Liver (tissue), 10 donors: ENCODE measurements at places on chromosomes 11 and 22. TPM values are rescaled to one million over a fixed set of nuclear protein-coding genes. Genes with fewer than 3 reads are reported as not detected.

- no peak for DNase-seq
- H3K36me3 ChIP-seq = no peaks in the 10 kb centered on the region
- H3K4me1 ChIP-seq = no peaks in the 10 kb centered on the region
- H3K27me3 ChIP-seq = peaks cover 5% of the 10 kb centered on the region
- no peak overlapping the region for H3K4me3 ChIP-seq
These were observed 343.7 kb downstream of the BRD1 start for GRCh38 chr22:49483946-49484345.

- DNase-seq = no peak
- no peak overlapping the region for H3K27ac ChIP-seq
- H3K36me3 ChIP-seq = no peaks in the 10 kb centered on the region
- H3K4me3 ChIP-seq = no peak overlapping the region
These were observed 16.7 kb upstream of the PRSS23 start for GRCh38 chr11:86783661-86784060.

GRCh38 chr11:47337229-47337924 is 15.1 kb downstream of the MYBPC3 start:
- H3K4me3 ChIP-seq = no peak overlapping the region
- no peak overlapping the region for H3K27ac ChIP-seq
- H3K27me3 ChIP-seq = no peaks in the 10 kb centered on the region
- no peak for DNase-seq

GRCh38 chr11:19474211-19474610 is 233.5 kb upstream of the E2F8 start:
- no peak overlapping the region for H3K4me3 ChIP-seq
- H3K27ac ChIP-seq = no peak overlapping the region
- H3K4me1 ChIP-seq = peaks cover 4% of the 10 kb centered on the region
- H3K36me3 ChIP-seq = no peaks in the 10 kb centered on the region
- DNase-seq = no peak
- no peaks in the 10 kb centered on the region for H3K27me3 ChIP-seq

DNA sequence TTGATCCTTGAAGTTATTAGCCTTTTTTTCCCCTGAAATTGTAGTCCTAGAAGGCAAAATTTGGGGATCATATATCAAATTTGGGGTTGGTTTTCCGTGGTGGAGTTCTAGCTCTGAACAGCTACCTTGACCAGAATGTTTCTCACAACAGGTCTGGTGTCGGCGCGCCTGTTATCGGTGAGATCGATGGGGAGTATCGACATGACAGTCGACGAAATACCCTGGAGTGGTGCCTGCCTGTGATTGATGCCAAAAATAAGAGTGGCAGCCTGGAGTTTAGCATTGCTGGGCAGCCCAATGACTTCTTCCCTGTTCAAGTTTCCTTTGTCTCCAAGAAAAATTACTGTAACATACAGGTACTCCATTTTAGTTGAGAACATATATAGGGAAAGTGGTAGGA is 9.9 kb upstream of the PHLDB1 start:
- no peak for DNase-seq
- peaks cover 64% of the 10 kb centered on the region for H3K36me3 ChIP-seq

DNA sequence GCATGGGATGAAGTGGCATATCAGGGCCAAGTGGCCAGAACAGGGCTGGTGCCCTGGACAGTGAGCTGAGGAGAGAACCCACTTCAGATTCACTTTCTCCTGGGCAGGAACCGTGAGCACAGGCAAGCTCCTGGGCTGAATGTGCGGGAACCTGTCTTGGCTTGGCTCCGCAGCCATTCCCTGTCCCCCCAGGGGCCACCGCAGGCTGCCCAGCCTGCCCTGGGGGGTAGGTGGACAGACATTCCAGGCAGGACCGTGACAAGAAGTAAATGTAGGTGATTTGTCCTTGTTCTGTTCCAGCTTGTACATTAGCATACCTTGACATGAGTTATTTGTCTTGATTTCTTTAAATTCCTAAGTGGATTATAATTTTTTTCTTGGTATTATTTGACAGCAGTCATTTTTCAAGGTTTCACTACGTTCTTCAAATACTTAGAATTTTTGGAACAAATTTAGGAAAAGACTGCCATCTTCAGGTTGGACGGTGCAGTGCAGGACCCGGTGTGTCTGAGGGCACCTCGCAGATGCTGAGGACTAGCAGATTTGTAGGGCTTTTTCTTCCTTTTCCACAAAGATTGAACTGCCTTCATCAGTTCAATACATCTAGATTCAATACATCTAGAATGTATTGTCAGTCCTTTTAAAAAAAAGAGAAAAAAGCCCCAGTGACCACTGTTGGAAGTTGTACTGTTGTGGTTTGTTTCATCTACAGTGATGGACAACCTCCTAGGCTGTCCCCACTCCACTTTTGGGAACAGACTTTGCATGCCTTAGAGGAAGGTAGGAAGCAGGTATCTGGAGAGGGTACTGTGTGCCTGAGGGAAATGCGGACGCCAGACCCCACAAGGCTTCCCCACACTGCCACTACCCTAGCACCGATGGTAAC is 115.1 kb upstream of the RASSF10 start:
- no peak overlapping the region for H3K4me3 ChIP-seq
- peak; percentile 56 for DNase-seq
- peaks cover 11% of the 10 kb centered on the region for H3K36me3 ChIP-seq

GRCh38 chr11:19466314-19466713 is 225.6 kb upstream of the E2F8 start:
- no peaks in the 10 kb centered on the region for H3K4me1 ChIP-seq
- no peak overlapping the region for H3K27ac ChIP-seq
- H3K27me3 ChIP-seq = no peaks in the 10 kb centered on the region
- H3K4me3 ChIP-seq = no peak overlapping the region
- no peaks in the 10 kb centered on the region for H3K36me3 ChIP-seq

DNA sequence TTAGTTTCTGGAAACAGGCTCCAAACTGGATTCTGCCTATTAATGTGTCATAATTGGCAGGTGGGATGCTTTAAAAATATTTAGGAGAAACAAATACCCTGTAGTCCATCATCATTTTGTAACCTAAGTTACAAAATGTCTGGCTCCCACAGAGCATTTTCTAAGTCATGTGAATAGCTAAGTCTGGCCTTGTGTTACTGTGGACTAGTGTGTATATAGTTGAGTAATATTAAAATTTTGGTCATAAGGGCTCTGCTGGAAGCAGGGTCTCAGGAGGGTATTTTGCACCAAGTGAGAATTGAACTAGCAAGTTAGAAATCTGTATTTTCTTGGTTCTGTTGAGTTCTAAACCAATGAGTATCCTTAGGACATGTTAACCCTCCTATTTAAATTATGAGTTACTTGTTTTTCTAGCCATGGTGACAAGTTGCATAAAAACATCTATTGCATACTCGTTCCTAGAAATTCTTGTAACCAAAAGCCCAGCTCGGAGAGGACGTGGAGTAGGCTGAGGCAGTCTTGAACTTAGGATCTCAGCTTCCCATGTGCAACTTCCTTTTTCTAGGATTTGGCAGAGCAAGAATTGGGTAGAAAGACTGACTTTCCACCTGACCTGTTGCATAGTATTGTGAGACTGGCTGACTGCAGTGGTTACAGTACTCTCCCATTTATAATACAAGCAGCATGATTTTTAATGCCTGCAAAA is 5.4 kb downstream of the PTPMT1 start:
- no peaks in the 10 kb centered on the region for H3K27me3 ChIP-seq
- no peak for DNase-seq
- peaks cover 36% of the 10 kb centered on the region for H3K4me1 ChIP-seq
- H3K27ac ChIP-seq = no peak overlapping the region
- no peak overlapping the region for H3K4me3 ChIP-seq

- H3K4me3 ChIP-seq = no peak overlapping the region
- H3K27me3 ChIP-seq = no peaks in the 10 kb centered on the region
- no peaks in the 10 kb centered on the region for H3K36me3 ChIP-seq
- no peaks in the 10 kb centered on the region for H3K4me1 ChIP-seq
- H3K27ac ChIP-seq = no peak overlapping the region
These were observed 128.2 kb downstream of the BRD1 start for GRCh38 chr22:49699476-49699875.

DNA sequence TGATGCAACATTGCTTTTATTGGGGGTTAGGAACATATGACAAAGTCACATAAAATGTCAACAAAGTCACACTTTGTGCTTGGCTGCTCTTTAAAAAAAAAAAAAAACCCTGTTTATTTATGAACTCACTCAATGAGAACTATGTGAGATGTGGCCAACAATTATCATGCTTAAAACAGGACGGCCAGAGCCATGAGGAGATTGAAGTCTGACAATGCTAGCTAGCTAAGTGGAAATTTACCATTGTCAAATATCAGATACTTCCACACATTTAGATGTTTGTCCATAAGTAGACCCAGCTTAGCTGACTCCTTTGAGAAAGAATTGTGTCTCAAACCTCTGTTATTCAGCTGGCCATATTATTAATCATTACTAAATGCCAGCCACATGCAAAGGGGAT is 26.9 kb downstream of the BLID start:
- H3K4me1 ChIP-seq = no peaks in the 10 kb centered on the region
- no peaks in the 10 kb centered on the region for H3K36me3 ChIP-seq
- no peak overlapping the region for H3K27ac ChIP-seq
- DNase-seq = no peak
- no peaks in the 10 kb centered on the region for H3K27me3 ChIP-seq
- no peak overlapping the region for H3K4me3 ChIP-seq

GRCh38 chr22:39289533-39289932 is 29.9 kb downstream of the RPL3 start:
- no peak overlapping the region for H3K27ac ChIP-seq
- H3K27me3 ChIP-seq = no peaks in the 10 kb centered on the region
- H3K4me3 ChIP-seq = no peak overlapping the region
- peaks cover 30% of the 10 kb centered on the region for H3K4me1 ChIP-seq

DNA sequence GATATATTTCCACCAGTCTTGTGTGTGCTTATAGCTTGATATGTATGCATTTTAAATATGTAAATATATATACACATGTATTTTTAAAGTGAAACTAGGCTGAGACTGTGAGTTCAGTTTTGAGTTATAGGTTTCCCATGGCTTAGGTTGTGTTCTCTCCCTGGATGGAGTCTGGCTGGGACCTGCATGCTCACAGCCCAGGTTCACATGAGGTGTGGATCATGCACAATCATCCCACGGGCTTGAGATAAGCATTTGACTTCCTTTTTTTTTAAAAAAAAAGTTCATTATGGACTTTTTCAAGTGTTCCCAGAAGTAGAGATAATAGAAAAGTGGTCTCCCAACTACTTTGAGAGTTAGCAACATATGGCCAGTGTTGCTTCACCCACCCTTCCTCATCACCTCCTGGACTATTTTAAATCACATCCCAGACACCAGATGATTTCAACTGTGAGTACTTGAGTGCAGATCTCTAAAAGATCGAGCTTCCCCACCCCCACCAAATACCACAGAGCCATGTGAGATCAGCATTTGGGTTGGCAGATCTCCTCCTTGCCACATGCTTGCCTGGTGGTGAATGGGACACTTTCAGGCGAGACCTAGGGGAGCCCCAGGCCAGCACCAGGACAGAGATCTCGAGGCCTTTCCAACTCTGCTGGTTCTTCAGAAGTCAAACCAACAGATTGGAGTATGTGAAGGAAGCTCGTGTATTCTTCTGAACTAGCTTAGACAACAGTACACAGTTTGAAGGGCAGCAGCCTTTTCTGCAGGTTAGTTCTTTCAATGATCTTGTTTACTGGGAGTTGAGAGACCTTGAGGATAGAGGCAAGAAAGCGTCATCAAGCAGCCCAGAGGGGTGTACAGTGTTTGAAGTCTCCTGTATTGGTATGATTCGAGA is 15.9 kb downstream of the MED15 start:
- peaks cover 2% of the 10 kb centered on the region for H3K36me3 ChIP-seq
- no peak overlapping the region for H3K4me3 ChIP-seq

- no peak overlapping the region for H3K4me3 ChIP-seq
- DNase-seq = no peak
- H3K27me3 ChIP-seq = no peaks in the 10 kb centered on the region
- H3K27ac ChIP-seq = no peak overlapping the region
- no peaks in the 10 kb centered on the region for H3K36me3 ChIP-seq
These were observed 24.2 kb downstream of the MS4A6A start for GRCh38 chr11:60158636-60159035.

GRCh38 chr11:102927624-102927990 is 27.9 kb downstream of the MMP13 start:
- H3K4me3 ChIP-seq = no peak overlapping the region
- no peaks in the 10 kb centered on the region for H3K36me3 ChIP-seq
- H3K27ac ChIP-seq = no peak overlapping the region
- no peak for DNase-seq

- DNase-seq = no peak
- no peaks in the 10 kb centered on the region for H3K4me1 ChIP-seq
- H3K36me3 ChIP-seq = no peaks in the 10 kb centered on the region
- no peaks in the 10 kb centered on the region for H3K27me3 ChIP-seq
These were observed 239.0 kb upstream of the PDGFD start for GRCh38 chr11:104402812-104403521.

GRCh38 chr11:12888525-12889158 is 120.5 kb upstream of the RASSF10 start:
- H3K36me3 ChIP-seq = peaks cover 3% of the 10 kb centered on the region
- no peak overlapping the region for H3K27ac ChIP-seq
- no peak overlapping the region for H3K4me3 ChIP-seq
- peak; percentile 73 for DNase-seq
- H3K27me3 ChIP-seq = no peaks in the 10 kb centered on the region

- no peaks in the 10 kb centered on the region for H3K36me3 ChIP-seq
- H3K27ac ChIP-seq = no peak overlapping the region
- no peak for DNase-seq
- H3K27me3 ChIP-seq = no peaks in the 10 kb centered on the region
- no peaks in the 10 kb centered on the region for H3K4me1 ChIP-seq
These were observed 24.0 kb downstream of the TSPAN18 start for GRCh38 chr11:44750551-44751465.

GRCh38 chr11:69914286-69915150 is 95.3 kb upstream of the FGF3 start:
- no peak overlapping the region for H3K4me3 ChIP-seq
- H3K36me3 ChIP-seq = no peaks in the 10 kb centered on the region
- H3K27me3 ChIP-seq = no peaks in the 10 kb centered on the region
- no peak for DNase-seq

- peaks cover 19% of the 10 kb centered on the region for H3K4me1 ChIP-seq
- H3K27ac ChIP-seq = peak overlapping the region; percentile 1
- no peaks in the 10 kb centered on the region for H3K27me3 ChIP-seq
- no peaks in the 10 kb centered on the region for H3K36me3 ChIP-seq
- no peak for DNase-seq
These were observed 67.3 kb upstream of the BARX2 start for GRCh38 chr11:129308241-129308865.

DNA sequence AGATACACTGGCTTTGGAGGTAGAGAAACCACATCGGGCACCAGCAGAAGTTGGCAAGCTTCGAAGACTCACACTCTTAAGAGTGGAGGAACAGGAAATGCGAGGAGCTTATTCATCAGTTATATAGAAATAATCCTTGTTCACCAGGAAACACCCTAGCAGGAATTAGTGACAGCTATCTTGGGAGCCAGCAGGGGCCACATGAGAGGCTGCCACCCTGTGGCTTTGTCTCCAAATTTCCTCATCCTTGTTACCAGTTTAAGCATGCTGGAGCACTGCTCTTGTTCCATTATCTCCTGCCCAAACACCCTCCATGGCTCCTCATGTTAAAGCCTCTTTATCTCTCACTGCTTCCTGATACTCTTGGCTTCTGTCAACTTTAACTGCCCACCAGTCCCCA is 131.0 kb downstream of the PLEKHA7 start:
- no peak for DNase-seq
- H3K4me1 ChIP-seq = no peaks in the 10 kb centered on the region
- H3K27ac ChIP-seq = no peak overlapping the region
- H3K36me3 ChIP-seq = no peaks in the 10 kb centered on the region
- H3K27me3 ChIP-seq = no peaks in the 10 kb centered on the region

LYVE1 gene
- polyA plus RNA-seq = 11.3 TPM

MYOD1 gene
- not detected for polyA plus RNA-seq

KCNJ11 gene
- polyA plus RNA-seq = 1.1 TPM

USH1C gene
- polyA plus RNA-seq = 0.33 TPM

F2 gene
- 1,126 TPM for polyA plus RNA-seq

THRSP gene
- 51.1 TPM for polyA plus RNA-seq

OR4A5 gene
- not detected for polyA plus RNA-seq

MS4A3 gene
- 0.25 TPM for polyA plus RNA-seq

OR10D3 gene
- polyA plus RNA-seq = not detected

ELMOD1 gene
- 0.14 TPM for polyA plus RNA-seq
